CD4-positive, alpha-beta T cell treated with Interleukin-6 for 4 hours (primary cell): ENCODE measurements at places on chromosomes 13 and 19.

DNA sequence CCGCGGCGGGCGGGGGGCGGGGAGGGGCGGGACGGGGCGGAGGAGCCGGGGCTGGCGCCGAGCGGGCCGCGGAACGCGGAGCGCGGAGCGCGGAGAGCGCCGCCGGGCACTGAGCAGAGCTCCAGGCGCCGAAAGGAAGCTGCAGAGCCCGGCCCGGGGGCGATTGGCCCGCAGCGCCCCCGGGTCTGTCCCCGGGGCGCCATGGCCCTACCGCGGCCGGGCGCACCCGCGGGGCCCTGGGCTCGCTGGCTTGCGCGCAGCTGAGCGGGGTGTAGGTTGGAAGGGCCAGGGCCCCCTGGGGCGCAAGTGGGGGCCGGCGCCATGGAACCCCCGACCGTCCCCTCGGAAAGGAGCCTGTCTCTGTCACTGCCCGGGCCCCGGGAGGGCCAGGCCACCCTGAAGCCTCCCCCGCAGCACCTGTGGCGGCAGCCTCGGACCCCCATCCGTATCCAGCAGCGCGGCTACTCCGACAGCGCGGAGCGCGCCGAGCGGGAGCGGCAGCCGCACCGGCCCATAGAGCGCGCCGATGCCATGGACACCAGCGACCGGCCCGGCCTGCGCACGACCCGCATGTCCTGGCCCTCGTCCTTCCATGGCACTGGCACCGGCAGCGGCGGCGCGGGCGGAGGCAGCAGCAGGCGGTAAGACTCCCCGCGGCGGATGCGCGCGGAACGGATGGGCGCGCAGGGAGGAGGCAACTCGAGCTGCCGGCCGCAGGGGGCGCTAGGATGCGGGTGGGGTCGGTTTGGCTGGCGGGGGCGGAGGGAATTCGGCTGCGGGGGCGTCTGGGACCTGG, at the start of gene PDE4A:
Gene PDE4A (plus strand): TSS at position 95 of the 796 bp plus-strand sequence. CDS start 227 bp downstream, at position 322.
- peak; percentile 43 for DNase-seq

GRCh38 chr13:51347099-51347498, 7.6 kb downstream of the SERPINE3 start:
- DNase-seq, result no peak

- peak; percentile 74 for DNase-seq
Observed at GRCh38 chr19:10000171-10000826, 10.0 kb downstream of the COL5A3 start.

GRCh38 chr13:97125810-97126738, 96.1 kb upstream of the MBNL2 start:
- no peak for DNase-seq

DNA sequence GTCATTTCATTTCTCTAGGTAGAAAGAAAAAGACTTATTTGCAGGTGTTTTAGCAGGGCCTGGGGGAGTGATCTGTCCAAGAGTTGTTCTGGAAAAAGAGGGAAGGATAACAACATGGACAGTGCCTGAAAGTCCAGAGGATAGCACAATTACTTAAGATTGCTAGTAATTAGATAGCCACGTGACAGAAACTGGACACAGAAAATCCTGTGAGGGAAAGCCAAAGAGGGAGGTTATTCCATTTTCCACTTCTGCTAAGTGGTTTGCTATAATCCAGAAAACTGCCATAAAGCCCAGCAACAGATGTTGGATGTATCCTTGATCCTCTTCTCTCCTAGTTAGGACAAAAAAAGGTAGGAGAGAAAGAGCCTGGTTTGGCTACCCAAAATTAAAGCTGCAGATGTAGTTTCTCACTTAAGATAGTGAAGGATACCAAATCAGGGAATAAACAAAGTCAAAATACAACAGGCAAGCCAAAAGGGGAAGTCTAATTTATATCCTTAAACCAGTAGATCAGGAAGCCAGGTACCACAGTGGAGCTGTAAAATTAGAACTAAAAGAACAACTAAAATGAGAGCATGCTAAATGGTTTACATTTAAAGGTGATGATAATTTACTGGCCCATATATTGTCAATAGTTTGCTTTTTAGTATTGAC, 140.2 kb downstream of the VWA8 start:
- no peak for DNase-seq

- DNase-seq, result no peak
Observed at GRCh38 chr13:38415233-38415632, 65.6 kb downstream of the UFM1 start.
